Right hindlimb (tissue), 1 donor: ENCODE measurements at places on chromosomes 13 and 19.

- DNase-seq, result no peak
Measured at GRCh38 chr19:52592301-52592700, 22.2 kb downstream of the ZNF701 start.

DNA sequence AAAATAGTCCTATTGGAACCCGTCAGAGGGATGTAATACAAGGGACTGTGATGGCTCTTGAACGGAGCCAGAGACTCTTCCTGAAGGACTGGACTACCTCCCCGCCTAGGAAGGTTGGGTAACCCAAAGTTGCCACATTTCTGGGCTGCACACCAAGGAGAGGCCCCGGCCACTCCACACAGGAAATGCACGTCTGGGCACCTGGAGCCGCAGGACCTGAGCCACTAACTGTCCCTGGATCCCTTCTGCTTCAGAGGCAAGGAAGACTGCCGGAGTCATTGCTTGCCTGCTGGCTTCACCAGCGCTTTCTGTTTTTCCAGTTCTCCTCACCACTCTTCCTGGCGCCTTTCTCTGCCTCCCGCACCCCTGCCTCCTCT, 1.2 kb upstream of the FLT1 start:
- no peak for DNase-seq

- no peak for DNase-seq
Measured at GRCh38 chr13:69468624-69469023, 639.0 kb upstream of the ATXN8OS start.

GRCh38 chr13:73809561-73809960, 324.6 kb downstream of the KLF12 start:
- DNase-seq, result no peak
